ENCODE measurements at places on chromosomes 6 and 20.

DNA sequence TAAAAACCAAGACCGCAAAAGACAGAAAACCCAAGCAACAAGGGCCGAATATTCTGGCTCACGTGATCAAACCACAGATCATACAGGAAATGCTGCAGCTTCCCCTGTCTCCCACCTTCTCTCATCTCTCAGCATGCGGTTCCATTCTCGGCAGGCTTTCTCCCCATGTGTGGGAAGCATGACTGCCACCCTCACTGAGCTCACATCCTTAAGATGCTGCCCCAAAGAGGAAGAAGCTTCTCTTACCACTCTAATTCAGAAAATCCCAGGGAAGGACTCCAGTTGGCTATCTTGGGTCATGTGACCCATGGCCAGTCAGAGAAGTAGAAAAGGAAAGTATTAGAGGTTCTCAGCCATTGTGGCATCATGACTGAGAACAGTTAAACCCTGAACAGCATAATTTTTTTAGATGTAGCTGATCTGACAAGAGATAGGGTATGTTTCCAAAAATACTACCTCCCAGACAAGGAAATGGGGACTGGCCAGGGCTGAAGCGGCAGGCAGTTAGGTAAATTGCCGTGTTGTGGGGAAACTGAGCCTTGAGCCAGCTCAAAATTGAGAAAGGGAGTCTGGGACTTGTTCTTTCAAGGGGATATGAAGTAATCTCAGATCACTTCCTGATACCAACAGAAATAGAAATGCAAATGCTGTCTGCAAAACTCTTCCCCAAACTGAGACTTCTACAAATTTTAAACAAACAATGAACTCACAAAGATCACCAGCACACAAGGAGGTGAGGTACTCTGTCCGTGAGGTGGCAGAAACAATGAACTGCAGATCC, 37.1 kb upstream of the GRM4 start:
- no peak for DNase-seq

DNA sequence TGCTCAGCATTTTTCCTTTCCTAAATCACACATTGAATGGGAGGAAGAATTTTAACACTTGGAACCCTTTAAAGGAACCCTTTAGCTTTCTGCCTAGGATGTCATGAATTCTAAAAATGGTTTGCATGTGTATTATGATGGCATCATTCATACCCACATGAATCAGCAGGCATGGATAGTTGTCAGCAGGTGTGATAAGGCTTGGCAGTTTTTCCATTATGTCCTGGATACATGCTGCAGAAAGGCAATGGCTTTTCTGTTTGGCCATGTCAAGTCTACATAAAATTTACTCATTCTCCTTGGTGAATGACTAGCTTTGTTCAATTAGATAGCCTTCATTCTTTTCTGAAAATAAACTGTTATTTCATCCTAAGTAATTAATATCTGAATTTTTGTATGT, 353.7 kb downstream of the GRIK2 start:
- no peak for DNase-seq

DNA sequence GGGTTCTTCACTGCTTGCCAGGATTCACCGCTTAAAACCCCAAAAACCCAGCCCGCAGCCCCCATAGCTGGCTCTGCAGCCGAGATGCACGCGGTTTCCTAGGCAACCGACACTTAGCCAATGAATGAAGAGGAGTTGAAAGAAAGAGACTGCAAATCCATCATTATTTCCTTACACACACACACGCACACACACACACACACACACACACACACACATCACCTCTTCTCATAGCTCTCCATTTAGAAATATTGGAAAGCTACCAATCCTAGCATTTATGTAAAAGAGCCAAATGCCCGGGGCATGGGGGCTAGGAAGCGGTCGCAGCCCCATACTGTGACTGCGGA, 3.4 kb upstream of the TUBB2B start:
- DNase-seq = no peak

- DNase-seq = no peak
Measured at GRCh38 chr6:14231501-14232280, 114.1 kb downstream of the CD83 start.

- no peak for DNase-seq
Measured at GRCh38 chr20:34536798-34537394, 20.7 kb downstream of the DYNLRB1 start.

DNA sequence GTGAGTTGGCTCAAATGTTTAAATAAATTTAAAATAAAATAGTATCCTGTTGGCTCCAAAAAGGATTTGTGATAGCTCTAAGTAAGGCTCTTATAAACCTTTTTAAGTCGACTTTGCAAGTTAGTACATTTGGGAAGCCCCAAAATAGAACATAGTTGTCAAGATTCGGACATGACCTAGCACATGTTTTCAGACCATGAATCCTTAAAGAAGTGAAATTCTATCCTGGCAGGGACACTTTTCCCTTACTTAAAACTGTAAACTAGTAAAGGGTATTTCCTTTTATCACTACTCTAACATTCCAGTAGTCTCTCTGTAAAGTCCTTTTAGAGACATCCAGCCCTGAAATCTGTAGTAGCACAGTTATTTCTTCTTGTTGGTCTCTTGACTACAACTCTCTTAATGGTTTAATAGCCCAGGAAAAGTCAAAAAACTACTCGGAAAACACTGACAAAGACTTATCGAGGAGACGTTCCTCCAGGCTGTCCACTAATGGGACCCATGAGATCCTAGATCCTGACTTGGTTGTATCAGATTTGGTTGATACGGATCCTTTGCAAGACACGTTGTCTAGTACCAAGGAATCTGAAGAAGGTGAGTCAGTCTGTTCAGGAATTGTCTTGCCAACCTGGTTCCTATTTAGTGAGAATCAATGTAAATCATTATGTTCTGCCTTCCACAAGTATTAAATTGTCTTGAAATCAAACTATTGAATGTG, 83.6 kb downstream of the SCAND1 start:
- DNase-seq = no peak

GRCh38 chr20:37904008-37904642, 1.2 kb downstream of the VSTM2L start:
- no peak for DNase-seq
